A549 treated with DMSO at 1 μM for 4 hours (cell line): ENCODE measurements at places on chromosomes 16 and 17. TPM values are rescaled to one million over a fixed set of nuclear protein-coding genes. Genes with fewer than 3 reads are reported as not detected.

KRT14 gene
- 0.08 to 0.36 TPM (median 0.15 TPM) in 4 of 5 replicates, not detected in the other for total RNA-seq

CMTM2 gene
- not detected in 5 replicates for total RNA-seq

PROCA1 gene
- 1.0 to 1.7 TPM (median 1.1 TPM) in 5 replicates for total RNA-seq

ZACN gene
- total RNA-seq = 0.16 to 0.58 TPM (median 0.28 TPM) in 5 replicates

TNS4 gene
- 79.8 to 97.2 TPM (median 92.1 TPM) in 5 replicates for total RNA-seq

GPR179 gene
- 0.02 to 0.07 TPM (median 0.05 TPM) in 5 replicates for total RNA-seq

SLC6A2 gene
- 0.04 TPM in 1 of 5 replicates, not detected in the others for total RNA-seq
